Stimulated activated CD4-positive, alpha-beta T cell treated with anti-CD3 and anti-CD28 coated beads, Interleukin-4, amount 100 ng/mL, for 1 hour (primary cell): ENCODE measurements at places on chromosomes 2 and 18.

GRCh38 chr2:166331468-166331867 is 44.3 kb downstream of the SCN9A start:
- no peak for DNase-seq

DNA sequence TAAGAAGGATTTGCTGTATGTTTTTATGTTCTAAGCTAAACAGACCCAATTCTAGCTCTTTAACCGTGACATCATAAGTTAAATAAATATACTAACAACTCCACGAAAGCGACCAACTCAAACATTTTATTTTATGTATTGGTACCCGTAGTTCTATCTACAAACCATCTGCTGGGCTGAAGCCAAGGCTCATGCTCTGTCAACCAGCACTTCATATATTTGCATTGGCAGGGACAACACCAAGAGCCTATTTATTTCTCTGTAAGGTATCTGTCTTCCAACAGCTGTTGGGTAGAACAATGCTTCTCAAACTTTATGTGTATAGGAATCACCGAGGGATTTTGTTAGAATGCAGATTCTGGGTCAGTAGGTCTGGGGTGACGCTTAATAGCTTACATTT is 64.5 kb downstream of the PID1 start:
- DNase-seq: no peak

DNA sequence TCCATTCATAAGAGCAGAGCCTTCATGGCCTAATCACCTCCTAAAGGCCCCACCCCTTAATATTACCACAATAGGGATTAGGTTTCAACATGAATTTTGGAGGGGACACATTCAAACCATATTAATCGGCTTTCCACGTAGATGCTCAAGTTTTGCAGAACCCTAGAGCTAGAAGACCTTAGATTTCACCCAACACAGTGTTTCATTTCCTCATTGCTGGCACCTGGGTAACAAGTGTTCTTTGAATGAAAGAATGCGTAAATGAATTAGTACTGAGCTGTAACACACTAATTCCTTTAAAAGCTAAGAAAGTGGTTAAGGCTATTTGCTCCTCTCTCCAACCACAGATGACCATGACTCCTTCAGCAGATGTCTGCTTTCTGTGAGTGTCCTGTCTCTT is 252.5 kb downstream of the SMAD2 start:
- no peak for DNase-seq

- peak; percentile 62 for DNase-seq
Observed at GRCh38 chr2:112646102-112646719, 472 bp downstream of the SLC20A1 start.

- DNase-seq: no peak
Observed at GRCh38 chr2:136394136-136395060, 276.4 kb upstream of the CXCR4 start.

DNA sequence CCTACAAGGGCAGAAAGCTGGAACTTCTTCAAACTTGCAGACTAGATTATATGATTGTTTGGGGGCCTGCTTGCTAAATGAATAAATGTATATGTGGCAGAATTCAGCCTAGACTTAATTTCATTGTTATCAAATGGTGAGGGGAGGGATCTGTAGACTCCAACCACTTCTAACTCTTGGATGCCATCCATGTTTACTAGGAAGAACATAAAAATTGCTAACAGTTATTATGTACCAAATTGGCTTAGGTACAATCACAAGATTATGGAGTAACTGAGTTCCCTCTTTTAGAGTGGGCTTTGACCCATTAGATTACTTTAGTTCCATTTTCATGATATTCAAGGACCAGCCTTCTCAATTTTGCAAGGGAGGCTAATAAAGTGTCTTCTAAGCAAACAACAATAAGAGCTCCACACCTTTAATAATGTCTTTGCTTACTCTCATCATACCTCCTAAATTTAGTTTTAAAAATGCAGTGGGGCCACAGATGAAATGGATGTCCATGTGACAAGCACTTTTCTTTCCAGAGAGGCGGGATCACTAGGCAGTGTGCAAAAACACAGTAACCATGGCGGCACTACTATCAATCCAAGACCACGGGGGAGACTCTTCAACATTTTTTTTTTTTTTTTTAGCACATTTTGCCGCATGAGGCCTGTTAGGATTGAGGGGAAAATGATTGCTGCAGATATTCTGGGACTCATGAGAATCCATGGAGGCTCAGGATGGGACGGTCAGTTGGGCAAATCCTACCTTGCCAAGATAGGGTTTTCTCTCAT is 217.6 kb upstream of the SPRED2 start:
- DNase-seq: no peak

DNA sequence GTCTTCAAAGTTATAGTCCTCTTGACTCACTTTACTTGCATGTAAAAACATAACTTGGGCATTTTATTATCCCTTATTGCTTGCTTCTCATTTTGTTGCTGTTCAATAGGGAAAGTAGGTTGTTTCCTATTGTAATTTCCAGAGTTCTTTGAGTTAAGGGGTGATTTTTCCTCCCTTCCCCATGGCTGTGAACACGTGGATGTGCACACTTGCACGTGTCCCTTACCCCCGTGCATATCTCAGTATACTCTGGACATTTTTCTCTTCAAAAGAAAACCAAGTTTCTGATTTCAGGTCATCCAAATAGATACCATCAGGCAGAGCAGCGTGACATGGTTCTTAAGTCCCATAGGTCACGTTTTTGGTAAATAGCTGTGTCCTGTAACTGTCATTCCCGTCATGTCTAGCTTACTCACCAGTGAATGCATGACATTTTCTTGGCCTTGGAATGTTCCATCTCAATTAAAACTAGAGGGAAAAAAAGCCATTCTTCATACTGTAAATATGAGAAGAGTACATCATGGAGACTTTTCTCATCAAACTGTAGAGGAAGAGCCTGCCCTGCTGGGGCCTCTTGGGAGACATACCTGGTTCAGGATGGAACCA is 83.3 kb upstream of the KCNE4 start:
- no peak for DNase-seq

DNA sequence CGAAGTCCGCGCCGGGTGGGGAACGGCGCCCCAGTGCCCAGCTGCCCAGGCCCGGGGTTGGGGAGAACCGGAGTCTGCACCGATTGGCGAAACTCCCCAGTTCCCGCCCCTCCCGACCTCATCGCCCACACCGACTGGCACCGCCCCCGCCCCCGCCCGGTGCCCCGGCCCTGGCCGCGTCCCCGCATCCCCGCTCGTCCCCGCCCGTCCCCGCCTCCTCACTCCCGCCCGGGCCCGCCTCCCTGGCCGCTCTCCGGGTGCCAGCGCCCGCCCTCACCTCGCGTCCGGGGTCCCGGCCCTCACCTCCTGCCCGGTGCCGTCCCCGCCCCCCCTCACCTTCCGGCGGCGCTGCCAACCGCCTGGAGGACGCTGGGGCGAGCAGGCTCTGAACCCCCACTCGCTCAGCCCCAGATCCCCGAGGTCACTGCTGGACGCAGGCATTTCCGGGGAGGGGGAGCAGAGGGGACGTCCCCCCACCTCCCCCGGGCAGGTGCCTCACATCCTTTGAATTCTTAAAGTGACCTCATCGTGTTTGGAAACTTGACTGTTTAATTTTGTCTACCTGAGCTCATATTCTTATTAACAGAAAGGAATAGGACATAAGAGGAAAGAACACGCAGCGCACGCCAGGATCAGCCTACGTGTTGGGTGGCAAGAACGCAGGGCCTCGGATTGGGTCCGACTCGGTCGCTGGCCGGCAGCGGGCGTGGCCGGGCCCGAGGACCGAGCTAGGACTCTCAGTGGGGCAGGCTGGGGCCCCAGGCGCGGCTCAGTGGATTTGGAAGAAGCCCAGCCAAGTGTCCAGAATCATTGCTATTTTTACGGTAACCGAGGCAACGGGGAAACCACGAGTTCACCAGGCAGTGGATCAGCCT is at the start of gene FAM110C:
Gene FAM110C (minus strand): TSS at position 35 of the 875 bp plus-strand sequence. CDS start 120 bp downstream, outside the sequence.
- DNase-seq: peak; percentile 53

DNA sequence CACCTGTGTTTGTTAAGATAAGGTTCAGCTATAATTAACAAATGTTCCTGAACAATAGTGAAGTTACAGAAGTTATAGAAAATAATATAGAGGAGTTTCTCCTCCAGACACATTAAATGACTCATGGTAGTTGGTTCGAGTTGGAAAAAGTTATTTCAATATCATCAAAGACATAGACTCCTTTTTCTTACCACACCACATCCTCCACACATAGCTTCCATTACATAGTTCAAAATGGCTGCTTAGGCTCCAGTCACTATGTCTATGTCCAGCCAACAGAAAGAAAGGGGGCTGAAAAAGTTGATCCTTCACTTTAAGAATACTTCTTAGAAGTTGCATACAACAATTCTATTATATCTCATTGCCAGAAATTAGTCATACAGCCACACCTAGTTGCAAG is 50.7 kb downstream of the DYNAP start:
- no peak for DNase-seq

- no peak for DNase-seq
Observed at GRCh38 chr2:144835634-144836350, 315.9 kb upstream of the ZEB2 start.

GRCh38 chr2:54891909-54892308 is 158.3 kb downstream of the RTN4 start:
- no peak for DNase-seq

DNA sequence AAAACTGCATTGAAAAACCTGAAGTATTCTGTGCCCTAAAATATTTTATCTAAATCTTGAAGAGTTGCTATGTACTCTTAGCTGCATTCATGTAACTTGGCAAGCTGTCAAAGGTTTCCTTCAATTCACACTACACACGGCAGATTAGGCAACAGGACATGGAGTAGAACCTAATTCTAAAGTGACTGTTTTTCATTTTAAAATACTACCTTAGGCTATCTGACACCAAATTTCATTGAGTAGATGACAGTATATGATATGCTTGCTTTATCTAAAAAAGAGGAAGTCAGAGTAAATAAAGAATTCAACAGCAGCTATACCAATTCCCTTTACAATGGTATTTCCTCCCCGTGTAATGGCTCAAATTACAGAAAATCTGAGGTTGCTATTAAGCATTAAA is 45.4 kb downstream of the EXOC6B start:
- DNase-seq: no peak

DNA sequence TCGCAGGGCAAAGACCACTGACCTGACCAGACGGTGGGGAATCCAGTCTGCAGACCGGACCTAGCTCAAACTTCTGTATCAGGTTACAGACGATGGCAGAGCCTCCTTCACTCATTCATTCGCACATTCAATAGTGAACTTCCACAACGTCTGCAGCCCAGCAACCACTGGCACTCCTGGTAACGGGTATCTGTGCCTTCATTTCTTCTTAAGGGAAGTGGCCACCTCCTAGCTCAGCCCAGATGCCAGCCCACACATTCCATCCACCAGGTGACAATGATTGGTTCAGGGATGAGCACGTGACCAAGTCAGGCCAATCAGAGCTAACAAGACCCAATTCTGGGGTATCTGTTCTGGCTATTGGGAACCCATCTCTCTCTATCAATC is 15.9 kb upstream of the ARMC9 start:
- DNase-seq: no peak

DNA sequence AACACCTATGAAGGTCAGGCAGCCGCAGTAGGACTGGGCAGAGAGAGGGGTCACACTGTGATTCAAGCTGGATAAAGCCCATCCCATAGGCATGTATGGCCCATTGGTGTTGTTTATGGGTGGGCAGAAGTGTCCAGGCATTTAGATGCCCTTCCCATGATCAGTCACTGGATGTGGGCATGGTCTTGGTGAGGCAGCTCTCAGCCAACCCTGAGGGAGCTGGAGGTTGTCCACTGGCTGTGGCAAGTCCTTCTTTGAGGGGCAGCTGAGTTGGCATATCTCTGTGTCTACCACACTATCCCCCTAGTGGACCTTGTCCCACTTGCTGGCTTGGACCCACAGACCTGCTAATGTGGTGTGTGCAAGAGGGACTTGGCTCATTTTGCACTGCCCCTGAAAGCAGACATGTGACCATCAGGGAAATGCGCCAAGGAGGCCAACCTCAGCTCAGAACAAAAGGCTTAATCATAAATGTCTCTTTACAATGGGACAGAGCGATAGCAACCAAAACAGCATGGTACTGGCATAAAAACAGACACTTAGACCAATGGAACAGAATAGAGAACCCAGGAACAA is 82.0 kb downstream of the TMEM17 start:
- DNase-seq: no peak

GRCh38 chr2:128736689-128737545 is 418.2 kb upstream of the HS6ST1 start:
- peak; percentile 56 for DNase-seq

- no peak for DNase-seq
Observed at GRCh38 chr2:112927745-112928144, 16.8 kb downstream of the IL37 start.
